ENCODE measurements at places on chromosomes 7 and 10.
A peak's percentile ranks its signal among the peaks of the same experiment; 100 is the strongest.

DNA sequence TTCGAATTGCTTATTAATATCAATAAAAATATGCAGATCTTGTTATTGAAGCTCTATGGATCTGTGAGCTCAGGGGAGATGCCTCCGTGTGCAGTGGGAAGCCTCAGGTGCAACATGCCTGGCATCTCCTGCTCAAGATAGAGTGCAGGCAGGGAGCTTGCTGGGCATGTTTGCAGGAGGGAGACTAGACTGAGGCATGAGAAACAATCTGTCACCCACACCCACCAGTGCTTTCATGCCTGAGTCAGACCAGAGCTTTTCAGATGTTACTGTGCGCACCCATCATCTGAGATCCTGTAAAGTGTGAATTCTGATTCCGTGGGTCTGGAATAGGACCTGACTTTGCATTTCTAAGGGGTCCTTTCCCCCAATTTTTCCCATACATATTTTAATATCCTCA is 62.0 kb downstream of the ZNF33B start:
- DNase-seq = no peak

- no peak for DNase-seq
Measured at GRCh38 chr10:59002011-59002410, 174.4 kb upstream of the PHYHIPL start.

GRCh38 chr10:3808689-3809199 is 23.7 kb upstream of the KLF6 start:
- DNase-seq = no peak

DNA sequence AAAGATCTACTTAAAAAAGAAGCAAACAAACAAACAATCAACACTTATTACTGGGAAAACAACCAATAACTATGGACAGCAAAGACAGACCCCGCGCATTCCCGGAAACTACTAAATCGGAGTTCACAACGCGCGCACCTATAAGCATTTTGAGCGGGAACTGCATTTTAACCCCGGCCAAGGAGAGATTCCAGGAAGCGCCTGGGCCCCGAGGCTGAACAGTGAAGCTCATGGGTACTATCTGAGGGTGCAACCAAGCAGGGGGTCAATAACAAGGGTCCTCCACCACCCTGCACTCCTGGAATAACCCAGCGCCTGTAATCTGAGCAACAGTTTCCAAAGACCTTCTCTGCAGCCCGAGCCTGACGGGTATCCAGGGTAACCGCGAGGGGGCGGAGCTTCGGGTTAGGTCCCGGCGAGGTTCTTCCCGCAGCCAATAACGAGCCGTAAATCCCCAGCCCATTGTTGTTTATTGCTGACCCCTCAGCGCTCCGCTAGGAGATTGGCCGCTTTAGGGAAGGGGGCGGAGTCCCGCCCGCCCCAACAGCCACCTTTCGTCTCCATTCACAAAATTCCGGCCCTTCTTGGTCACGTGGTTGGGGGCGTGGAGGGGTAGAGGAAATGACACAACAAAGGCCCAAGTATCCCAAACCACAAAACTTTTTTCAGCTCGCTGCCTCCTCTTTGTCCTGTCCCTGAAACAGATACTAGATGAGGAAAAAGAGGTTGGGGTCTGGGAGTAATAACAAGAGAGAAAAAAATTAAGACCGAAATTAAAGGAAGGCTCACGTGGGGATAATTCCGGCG is 1.7 kb upstream of the ETV1 start:
- peak; percentile 66 for DNase-seq

DNA sequence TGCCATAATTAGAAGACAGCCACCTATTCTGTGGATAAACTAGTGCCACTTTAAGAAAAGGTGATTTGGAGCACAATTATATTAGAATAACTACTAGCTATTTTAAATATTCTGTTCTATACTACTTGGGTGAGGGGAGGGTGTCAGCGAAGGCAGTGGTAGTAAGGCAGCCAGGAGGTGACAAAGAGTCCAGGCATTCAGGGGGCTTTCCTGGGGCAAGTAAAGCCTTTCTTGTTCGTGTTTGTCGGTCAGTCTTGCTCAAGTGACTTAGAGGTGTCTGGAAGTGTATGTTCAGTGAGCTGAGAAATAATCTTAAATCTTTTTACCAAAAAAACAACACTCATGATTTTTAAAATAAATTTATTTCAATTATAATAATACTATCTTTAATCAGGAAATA is 34.4 kb downstream of the ADD3 start:
- no peak for DNase-seq
